Esophagus muscularis mucosa (tissue), 4 donors: ENCODE measurements at places on chromosomes 5 and 9. TPM values are rescaled to one million over a fixed set of nuclear protein-coding genes. Genes with fewer than 3 reads are reported as not detected.

The CARTPT gene
- 24.7 TPM for total RNA-seq

The PCA3 gene
- not detected for total RNA-seq

The NR4A3 gene
- total RNA-seq: 2.0 TPM

DNA sequence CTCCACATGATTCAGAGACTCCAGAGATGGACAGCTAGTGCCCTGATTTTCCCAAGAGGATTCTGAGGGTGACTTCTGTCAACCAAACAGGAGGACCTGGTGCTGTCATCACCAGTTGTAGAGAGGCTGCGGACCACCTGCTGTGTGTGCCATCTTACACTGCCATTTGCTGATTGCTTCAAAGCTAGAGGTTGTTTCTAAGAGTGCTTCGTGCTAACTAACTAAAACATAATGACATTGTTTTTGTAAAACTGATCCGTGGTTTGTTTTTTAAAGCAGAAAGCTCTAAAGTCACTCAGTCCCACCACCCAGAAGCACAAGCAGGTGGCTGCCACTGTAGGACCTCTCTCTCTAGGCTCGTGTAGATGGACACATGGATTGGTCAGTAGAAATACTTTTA lies 12.2 kb downstream of the TENT4A start:
- DNase-seq: no peak

- DNase-seq: no peak
Observed at GRCh38 chr9:135971111-135971766, 10.1 kb upstream of the UBAC1 start.

- peak; percentile 80 for DNase-seq
Observed at GRCh38 chr9:83583151-83584014, 39.6 kb upstream of the IDNK start.

- no peak for DNase-seq
Observed at GRCh38 chr9:96515621-96516470, 65.9 kb downstream of the HABP4 start.

GRCh38 chr9:14746626-14747025 lies 24.1 kb upstream of the CER1 start:
- no peak for DNase-seq

DNA sequence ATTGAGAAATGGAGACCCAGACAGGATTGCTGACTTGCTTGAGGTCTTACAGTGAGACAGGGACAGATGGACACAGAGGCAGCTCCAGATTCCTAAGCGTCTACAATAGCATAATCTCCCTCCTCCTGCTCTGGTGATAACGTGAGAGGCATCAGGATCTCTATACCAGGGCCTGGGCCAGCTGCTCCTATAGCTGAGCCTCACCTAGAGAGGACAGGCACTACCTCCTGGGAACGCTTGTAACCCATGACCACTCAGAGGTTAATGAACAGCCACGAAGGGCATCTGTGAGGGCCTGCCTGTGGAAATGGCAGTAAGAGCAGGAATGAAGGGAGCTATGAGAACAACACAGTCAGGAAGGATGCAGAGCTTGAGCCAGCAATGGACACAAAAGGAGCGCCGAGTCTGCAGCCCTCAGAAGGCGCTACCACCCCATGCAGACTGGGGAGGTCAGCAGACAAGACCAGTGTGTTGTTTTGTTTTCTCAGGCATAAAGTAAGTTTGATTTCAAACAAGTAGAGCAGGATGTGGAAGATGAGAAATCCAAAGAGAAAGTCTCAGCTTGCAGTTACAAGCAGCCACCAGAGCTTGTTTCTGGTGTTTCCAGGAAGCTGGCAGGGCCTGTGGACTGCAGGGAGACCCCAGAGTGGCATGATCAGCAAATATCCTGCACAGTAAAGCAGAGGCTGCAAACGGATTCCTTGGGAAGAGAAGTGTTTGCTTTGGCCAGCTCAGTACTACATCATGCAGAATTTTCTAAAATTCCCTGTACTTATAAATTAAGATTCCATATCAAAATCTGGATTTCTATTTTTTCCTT lies 17.4 kb downstream of the ANKS6 start:
- peak; percentile 83 for DNase-seq

- no peak for DNase-seq
Observed at GRCh38 chr5:66616520-66617225, 20.5 kb downstream of the MAST4 start.
